ENCODE measurements at places on chromosomes 6 and 20.

GRCh38 chr6:93423542-93423941 is 4.2 kb upstream of the EPHA7 start:
- no peak for DNase-seq

DNA sequence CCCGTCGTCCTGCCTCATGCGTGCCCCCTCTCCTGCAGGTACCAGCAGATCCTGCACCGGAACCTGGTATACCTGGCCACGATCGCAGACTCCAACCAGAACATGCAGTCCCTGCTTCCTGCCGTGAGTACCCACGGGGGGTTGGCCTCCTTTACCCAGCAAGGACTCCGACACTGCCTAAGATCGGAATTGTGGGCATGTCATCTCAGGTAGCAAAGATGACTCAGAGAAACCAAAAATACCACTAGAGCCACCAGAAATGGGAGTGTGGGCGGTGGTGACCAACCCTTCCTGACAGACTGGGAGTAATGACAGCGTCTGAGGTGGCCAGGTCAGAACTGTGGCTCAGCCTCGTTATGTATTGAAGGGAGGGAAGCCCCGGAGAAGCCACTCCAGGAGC is 16.3 kb downstream of the SS18L1 start:
- DNase-seq, result no peak

GRCh38 chr6:54206510-54206909 is 95.3 kb downstream of the MLIP start:
- no peak for DNase-seq

- no peak for DNase-seq
Observed at GRCh38 chr6:83292900-83293843, 100.0 kb downstream of the RWDD2A start.

- DNase-seq, result no peak
Observed at GRCh38 chr20:20741087-20742045, 28.9 kb upstream of the RALGAPA2 start.

- DNase-seq, result no peak
Observed at GRCh38 chr6:7512320-7512719, 29.2 kb upstream of the DSP start.

DNA sequence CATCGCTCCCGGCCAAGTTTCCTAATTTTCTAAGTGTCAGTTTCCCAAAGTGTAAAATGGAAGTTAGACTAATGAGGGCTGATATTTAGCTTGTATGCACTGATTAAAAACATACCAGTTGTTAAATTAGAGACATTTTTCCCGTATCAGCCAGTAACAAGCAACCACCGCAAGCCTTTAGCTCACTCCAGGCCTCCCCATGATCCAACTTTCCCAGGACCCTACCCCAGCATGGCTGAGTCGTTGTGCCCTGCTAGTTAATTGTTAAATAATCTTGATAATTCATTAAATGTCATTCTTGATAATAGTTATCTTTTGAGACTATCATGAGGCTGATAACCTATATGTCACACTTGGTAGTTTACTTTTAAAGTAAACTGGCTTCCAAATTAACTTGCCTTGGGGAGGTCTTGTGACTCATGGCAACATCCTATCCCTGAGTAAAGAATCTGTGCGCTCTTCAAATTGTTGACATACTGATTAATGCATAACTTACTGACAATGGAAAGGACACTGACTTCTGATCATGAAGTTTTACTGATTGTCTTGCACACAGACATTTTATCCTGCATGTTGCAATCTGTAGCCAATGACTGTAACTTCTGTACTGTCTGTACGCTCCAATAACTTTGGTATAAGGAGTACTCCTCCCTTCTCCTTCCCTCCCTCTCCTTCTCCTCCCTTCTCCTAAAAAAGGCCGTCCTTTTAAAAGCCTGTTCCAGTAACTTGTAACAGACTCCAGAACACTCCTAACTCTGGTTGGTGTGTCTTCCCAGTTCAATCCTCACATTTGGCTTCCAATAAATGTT is 6.3 kb upstream of the GTF3C6 start:
- no peak for DNase-seq

- DNase-seq, result no peak
Observed at GRCh38 chr6:152697634-152698033, at the start of gene MYCT1. TSS of gene MYCT1 (plus strand) at chr6:152697897. CDS start at chr6:152697903, 6 bp downstream.

GRCh38 chr6:111763381-111763780 is 109.9 kb downstream of the FYN start:
- no peak for DNase-seq

DNA sequence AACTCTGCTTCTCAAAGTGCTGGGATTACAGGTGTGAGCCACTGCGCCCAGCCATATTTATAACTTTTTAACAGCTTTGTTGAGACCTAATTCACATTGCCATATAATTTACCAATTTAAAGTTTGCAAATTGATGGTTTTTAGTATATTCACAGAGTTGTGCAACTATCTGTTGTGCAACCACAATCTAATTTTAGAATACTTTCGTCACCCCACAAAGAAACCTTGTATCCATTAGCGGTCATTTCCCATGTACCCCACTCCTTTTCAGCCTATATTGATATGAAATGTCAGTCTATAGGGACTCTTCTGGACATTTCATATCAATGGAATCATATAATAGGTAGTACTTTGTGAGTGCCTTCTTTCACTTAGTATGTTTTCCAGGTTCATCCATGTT is 55.8 kb downstream of the FOXO3 start:
- no peak for DNase-seq

DNA sequence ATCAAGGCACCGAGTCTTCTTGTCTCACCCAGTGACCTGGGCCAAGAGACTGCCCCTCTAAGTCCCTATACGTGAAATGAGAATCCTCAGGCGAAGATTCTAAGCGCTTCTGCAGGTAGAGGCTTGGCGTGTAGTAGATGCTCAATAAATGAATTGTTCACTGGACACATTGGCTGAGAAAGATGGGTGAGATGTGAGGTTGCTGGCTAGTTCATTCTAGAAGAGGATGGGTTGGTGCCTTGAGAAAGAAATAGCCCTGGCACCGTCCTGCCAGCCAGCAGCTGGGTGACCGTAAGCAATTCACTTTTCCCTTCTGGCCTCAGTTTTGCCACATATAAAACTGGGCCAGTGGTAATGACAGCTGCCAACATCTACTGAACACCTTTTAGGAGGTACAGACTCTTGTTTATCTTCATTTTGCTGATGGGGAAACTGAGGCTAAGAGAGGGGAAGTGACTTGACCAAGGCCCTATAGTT is 1.4 kb downstream of the SRC start:
- DNase-seq, result no peak

- no peak for DNase-seq
Observed at GRCh38 chr6:134943522-134944111, 6.3 kb downstream of the ALDH8A1 start.

DNA sequence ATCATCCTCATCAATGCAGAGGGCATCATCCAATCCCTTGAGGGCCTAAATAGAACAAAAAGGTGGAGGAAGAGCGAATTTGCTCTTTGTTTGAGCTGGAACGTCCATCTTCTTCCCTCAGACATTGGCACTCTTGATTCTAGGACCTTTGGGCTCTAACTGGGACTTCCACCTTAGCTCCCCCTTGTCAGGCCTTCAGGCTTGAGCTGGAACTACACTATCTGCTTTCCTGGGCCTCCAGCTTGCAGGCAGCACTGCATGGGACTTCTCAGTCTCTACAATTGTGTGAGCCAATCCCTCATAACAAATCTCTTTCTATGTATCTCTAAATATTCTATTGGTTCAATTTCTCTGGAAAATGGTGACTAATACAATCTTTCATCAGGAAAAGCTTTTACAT is 155.4 kb downstream of the MCHR2 start:
- DNase-seq, result no peak

GRCh38 chr6:28737750-28738395 is 185.9 kb downstream of the TRIM27 start:
- DNase-seq, result no peak

GRCh38 chr20:5072756-5073659 is 46.8 kb downstream of the PCNA start:
- DNase-seq, result peak; percentile 96

DNA sequence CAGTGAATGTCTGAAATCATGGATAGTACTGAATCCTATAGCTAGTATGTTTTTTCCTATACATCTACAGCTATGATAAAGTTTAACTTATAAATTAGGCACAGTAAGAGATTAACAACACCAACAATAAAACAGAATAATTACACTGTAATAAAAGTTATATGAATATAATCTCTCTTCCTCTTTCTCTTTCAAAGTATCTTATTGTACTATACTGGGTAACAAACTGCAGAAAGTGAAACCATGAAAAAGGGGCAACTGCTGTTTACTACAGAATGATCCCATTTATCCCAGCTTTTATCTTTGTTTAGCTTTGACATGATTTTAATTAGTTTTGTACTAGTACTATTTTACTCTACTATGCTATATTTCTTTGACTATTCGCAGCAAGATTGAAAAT is 25.8 kb downstream of the ESF1 start:
- DNase-seq, result no peak

DNA sequence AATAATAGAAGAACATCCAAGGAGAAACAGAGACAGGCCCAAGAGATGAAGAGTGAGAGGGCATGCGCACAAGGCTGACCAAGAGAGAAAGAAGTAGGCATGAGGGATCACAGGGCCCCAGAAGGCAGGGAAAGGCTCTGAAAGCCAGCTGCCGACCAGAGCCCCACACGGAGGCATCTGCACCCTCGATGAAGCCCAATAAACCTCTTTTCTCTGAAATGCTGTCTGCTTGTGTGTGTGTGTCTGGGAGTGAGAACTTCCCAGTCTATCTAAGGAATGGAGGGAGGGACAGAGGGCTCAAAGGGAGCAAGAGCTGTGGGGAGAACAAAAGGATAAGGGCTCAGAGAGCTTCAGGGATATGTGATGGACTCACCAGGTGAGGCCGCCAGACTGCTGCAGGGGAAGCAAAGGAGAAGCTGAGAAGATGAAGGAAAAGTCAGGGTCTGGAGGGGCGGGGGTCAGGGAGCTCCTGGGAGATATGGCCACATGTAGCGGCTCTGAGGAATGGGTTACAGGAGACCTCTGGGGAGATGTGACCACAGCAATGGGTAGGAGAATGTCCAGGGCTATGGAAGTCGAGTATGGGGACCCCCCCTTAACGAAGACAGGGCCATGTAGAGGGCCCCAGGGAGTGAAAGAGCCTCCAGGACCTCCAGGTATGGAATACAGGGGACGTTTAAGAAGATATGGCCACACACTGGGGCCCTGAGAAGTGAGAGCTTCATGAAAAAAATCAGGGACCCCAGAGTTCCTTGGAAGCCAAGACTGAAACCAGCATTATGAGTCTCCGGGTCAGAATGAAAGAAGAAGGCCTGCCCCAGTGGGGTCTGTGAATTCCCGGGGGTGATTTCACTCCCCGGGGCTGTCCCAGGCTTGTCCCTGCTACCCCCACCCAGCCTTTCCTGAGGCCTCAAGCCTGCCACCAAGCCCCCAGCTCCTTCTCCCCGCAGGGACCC is 981 bp upstream of the TNF start:
- DNase-seq, result no peak

- DNase-seq, result no peak
Observed at GRCh38 chr20:16106191-16106849, 466.9 kb downstream of the KIF16B start.

DNA sequence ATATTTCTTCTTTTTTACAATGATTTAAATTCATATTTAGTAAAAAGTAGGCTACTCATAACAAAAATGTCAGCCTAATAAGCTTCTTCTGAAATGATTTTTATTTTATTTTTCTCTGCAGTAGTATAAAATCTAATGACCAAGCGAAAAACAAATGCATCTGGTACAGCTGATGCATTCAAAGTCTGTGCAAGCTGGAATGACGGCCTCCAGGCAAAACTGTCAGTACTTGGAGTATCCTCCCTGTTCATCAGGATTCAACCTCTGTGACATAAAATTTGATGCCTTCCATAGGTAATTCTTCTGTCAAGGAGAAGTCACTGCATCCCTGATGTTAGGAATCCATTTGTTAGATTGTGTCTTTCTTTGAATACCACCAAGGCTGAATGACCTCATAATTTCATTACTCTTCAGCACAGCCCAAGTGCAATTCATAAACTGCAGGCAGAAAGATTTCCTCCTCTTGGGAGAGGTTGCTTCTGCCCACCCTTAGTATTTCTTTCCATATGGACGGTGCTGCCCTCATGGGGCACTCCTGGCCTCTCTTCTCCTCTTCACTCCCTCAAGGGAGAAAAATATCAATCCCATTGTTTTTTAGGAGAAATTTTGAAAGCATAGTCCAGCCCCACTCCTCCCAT is 146.4 kb upstream of the STXBP5 start:
- DNase-seq, result no peak

DNA sequence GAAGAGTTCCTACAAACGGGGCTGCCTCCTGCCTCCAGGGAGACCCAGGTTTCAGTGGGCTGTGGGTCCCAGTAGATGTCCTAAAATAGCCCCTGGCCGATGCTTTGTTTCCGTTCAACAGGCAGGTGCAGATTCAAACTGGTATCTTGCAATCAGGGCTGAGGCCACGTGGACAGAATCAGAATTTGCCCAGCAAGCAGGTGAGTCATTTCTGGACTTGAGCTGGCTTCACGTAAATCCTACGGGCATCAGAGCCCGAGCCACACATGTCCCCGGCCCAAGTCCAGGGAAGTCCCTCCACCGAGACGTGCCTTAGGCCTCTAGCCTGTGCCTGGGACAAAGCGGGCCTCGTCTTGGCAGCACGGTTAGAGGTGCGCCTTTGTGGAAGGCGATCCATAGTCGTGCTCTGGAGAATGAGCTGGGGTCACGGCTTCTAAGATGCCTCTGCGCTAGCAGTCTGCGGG is 101.6 kb upstream of the FRMD1 start:
- DNase-seq, result peak; percentile 47

- no peak for DNase-seq
Observed at GRCh38 chr6:149270616-149271015, 46.9 kb upstream of the TAB2 start.
